ENCODE measurements at places on chromosomes 13 and 19. TPM values are rescaled to one million over a fixed set of nuclear protein-coding genes. Genes with fewer than 3 reads are reported as not detected.

Gene CYP2S1
- 2.1 TPM for total RNA-seq

- DNase-seq: no peak
These were observed 9.7 kb upstream of the DPRX start for GRCh38 chr19:53621885-53622740.

Gene ZNF491
- total RNA-seq: 1.3 TPM

DNA sequence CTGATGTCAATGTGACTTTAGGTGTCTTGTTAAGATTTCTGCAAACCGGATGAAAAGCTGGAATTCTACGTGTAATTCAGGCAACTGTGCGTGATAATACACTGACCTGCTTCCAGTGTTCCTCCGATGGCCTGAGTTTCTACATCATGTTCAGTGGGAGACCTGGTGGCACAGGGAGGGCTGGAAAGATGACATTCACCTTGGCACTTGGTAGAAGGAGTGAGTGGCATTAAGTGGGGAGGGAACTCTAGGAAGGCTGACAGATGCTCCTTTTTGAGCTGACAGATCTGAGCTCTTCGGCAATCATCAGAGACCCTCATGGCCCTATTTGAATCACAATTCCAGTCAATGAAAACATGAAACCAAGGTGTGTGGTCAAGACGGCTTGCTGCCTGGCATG, 4.0 kb downstream of the CACNA1A start:
- DNase-seq: no peak

GRCh38 chr19:47152205-47152604, 21.6 kb downstream of the SAE1 start:
- no peak for DNase-seq

DNA sequence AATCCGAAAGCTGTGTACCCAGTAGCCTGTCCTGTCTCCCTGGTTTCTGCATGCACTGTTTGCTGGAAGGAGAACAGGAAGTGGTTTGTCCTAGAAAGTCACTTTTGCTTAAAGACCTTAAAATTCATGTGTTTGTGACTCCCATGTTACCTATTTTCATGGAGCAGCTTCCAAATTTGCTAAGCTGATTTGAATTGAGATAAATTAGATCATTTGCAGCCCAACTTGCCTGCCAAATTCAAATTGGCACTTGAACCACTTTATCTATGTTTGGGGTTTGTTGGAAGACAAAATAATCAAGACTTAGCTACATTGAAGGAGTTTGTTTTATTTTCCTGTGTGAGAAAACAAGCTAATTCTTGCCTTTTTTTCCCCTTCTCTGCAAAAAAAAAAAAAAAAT, 532.5 kb downstream of the DIAPH3 start:
- DNase-seq: no peak

DNA sequence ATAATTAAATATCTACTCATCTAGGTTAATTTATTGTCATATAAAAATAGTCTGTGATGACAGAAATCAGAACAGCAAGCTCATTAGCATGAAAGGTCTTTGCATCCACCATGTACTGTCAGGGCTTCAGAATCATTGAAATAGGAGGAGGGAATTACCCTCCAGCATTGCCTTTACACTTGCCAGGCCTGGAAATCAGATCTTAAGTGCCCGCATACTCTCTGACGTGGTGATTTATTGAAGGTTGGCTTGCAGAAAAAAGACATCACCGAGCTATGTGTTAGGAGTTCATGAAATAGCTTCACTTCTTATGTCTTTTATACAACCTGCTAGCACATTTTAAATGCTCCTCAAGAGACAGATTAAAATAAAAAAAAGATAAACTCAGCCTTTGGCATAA, 661.7 kb upstream of the SLITRK1 start:
- DNase-seq: no peak

Gene ZNF677
- total RNA-seq: 1.1 TPM

GRCh38 chr13:48775804-48776203, 122.1 kb downstream of the CYSLTR2 start:
- DNase-seq: no peak

Gene OR7E24
- total RNA-seq: not detected

All from left lobe of liver (tissue), 2 donors.